ENCODE measurements at places on chromosomes 4 and X.

GRCh38 chr4:6153874-6154273 is 46.5 kb downstream of the JAKMIP1 start:
- no peak for DNase-seq

DNA sequence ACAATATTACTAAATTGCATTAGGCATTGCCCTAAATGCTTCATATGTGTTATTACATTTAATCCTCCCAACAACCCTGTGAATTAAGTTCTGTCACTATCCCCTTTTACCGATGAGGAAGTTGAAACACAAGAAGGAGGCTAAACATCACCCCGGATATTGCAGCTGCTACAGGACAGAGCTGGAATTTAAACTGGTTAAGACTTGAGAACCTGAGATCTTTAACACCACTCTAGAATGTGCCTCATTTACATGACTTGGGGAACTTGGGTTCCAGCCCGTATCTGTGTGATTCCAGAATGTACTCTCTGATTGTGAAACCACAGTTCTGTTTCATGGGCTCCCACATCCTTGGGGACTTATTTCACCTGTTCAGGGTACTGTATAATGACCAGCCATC is 165.1 kb upstream of the PPARGC1A start:
- DNase-seq: no peak

DNA sequence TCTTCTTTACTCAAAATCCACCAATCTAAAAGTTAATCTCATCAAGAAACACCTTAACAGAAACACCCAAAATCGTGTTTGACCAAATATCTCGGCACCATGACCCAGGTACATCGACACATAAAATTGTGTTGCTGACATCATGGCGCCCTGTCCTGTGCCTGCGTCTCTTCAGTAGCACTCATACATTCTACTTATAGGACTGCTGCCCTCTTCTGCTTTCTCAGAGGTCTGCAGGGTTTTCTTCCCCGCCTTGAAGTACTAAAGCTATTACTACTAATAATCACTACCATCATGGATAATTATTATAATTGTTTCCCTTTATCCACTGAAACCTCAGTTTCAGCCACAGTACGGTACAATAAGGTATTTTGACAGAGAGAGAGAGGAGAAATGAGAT is 1403.1 kb upstream of the TENM3 start:
- DNase-seq: peak; percentile 14

DNA sequence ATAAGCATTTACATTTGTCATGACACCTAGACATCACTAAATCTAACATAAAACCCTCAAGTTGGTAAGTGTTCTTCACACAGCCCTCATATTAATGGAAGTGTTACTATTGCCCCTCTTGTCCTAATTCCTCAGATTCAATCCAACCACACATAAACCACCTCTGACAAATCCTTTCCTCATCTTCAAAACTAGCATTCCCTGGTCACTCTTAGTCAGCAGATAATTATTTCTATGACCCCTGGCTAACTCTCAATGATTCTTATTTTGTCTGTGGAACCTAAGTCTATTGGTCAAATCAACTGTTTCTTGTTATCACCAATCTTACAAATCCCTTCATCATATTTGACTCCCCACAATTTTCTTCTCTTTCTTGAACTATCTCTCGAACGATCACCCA is 168.6 kb downstream of the PPP3CA start:
- no peak for DNase-seq

- DNase-seq: no peak
Observed at GRCh38 chr4:79915246-79915645, 157.8 kb downstream of the ANTXR2 start.

DNA sequence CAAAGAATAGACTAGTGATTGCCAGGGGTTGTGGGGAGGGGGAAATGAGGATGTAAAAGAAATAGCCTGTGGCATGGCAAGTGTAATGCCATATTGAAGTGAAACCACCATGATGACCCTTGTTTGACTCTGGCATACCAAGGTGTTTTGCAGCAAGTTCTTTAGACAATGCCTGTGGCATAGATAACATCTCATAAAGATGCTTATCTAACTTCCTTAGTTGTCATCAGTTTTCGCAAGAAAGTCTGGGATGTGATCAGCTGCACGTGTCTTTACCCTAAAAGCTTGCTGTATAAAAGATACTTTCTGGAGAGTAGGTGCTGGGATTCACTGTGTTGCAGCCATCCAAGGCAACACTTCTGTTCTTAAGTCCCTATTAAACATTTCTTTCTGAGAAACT is 176.1 kb upstream of the MAGEB16 start:
- no peak for DNase-seq

DNA sequence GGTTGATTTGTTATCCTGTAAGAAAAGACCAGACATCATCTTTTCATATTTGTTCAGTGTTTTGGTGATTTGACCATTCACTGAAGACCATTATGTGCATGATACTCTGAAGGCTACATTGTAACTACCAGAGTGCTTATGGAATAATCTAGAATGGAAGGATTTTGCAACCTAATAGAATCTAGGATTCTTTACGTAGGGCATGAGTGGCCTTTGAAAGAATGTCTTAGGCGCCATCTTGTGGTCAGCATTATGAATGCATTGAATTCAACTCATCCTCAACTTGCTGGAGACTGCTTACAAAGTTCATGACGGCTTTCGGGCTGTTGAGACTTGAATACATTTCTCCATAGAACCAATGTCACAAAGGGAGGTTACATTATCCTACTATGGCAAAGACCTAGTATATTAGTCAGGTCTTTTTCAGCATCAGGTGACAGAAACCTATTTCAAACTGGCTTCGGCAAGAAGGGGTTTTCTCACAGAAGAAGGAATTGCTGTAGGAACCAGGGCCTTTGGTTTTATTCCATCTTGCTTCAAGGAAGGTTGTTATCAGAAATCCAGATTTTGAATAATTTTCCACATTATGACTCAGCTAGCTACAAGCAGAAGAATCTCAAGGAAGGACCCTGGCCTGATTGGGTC is 104.1 kb downstream of the GPAT3 start:
- peak; percentile 78 for DNase-seq

DNA sequence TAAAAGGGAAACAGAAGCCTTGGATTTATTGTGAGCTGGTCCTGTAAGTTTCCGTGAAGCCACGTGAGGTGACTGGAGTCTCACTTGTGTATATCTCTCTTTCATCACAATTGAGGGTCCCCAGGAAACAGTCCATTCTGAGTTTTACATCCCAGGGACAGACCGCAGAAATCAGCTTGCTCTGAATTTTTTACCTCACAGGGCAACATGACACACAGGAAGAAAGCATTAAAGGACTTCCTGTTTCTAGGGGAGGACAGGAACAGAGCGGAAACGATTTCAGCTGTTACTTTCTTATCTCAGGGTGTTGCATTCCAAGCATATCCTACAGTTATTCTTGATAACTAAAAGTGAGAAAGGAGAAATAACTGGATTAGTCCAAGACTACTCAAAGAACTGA is 553.5 kb downstream of the TRAM1L1 start:
- no peak for DNase-seq

DNA sequence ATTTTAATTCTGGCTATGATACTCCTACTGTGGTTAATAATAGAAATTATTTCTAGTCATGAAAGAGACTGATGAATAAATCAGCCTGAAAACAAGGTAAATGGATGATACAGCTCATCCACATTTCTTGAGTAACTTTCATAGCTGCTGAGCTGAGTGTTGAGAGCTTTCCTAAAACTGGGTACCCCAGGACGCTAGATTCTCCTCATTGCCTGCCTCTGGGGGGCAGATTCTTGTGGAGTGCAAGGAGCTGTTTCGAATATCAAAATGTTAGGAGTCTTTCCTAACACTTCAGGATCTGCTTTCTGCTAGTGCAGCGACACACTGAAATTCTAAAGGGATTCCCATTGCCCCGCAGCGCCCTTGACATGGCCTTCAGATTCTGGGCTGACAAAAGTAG is 2.1 kb downstream of the MND1 start:
- no peak for DNase-seq

GRCh38 chrX:19660604-19661255 is 145.4 kb upstream of the MAP3K15 start:
- DNase-seq: no peak

- DNase-seq: no peak
Observed at GRCh38 chrX:70049925-70050324, at the start of gene AWAT2. Gene AWAT2 (minus strand): TSS chrX:70049938. CDS start chrX:70049932, 6 bp downstream.

GRCh38 chrX:8897259-8897658 is 96.1 kb upstream of the FAM9A start:
- no peak for DNase-seq

- DNase-seq: peak; percentile 45
Observed at GRCh38 chr4:98260047-98260578, 1.1 kb upstream of the RAP1GDS1 start.

DNA sequence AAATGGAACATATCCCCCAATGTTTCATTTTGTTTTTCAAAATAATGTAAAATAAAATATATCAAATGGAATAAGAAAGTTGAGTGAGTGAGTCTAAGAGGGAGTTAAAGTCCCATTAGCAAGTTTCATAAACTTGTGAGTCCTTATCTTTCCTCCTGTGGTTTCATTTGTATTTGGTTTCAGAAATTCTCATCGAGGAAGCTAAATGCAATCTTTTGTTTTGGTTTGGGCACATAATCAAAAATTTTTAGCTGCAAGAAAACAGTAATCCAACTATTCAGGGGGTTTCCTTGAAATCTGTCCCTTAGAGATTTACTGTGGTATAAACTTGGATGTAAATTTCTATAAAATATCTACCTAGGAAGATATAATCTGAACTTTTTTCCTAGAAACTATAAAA is 124.2 kb downstream of the CAMK2D start:
- no peak for DNase-seq

DNA sequence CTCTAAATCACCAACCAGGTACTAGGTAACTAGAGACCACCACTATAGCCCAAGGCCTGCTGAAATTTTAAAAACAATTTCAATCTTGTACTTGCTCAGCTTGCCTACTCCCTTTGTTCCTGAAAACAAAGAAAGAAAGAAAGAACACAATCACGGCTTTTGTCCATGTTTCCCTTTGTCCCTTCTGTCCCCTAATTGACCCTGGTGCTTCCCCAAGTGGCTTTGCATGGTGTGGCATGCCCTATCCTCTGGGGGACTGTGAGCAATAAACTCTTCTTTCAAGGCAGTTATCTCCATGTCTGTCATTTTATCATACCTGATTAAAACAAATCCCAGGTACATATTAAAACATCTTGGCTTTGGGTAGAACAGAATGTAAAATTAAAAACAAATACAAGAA is 94.8 kb downstream of the ARSJ start:
- DNase-seq: no peak

All from GM12865 (cell line).